ENCODE measurements at places on chromosomes 2 and 18.

DNA sequence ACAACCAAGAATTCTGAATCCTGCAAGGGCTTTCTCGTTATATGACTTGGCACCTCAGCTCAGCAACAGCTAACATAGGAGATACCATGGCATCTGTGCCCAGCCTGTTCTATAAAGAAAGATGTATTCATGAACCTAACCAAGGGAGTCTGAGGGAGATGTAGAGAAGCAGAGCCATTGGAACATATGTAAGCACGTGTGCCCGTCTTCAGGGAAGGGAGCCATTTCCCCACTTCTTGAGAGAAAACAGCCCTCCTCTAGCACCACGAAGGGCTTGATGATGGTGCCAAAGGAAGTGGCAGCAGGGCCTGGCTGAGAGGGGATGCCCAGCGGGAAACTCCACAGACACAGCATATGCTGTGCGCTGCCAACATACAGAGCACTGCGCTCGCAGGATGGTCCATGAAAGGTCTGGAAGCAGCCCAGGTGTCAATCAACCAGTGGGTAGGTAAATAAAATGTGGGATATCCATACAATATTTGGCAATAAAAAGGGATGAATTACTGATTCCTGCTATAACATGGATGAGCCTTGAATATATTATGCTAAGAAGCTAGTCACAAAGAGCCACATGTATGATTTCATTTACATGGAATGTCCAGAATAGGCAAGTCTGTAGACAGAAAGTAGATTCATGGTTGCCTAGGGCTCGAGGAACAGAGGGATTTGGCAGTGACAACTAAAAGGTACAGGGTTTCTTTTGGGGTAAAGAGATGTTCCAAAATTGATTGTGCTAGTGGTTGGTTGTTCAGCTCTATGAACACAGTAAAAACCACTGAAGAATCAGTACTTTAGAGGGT is 16.1 kb downstream of the TMEM247 start:
- peak; percentile 70 for DNase-seq

GRCh38 chr2:160581448-160581847 is 87.8 kb upstream of the RBMS1 start:
- no peak for DNase-seq

GRCh38 chr2:5264361-5264760 is 427.8 kb upstream of the SOX11 start:
- no peak for DNase-seq

DNA sequence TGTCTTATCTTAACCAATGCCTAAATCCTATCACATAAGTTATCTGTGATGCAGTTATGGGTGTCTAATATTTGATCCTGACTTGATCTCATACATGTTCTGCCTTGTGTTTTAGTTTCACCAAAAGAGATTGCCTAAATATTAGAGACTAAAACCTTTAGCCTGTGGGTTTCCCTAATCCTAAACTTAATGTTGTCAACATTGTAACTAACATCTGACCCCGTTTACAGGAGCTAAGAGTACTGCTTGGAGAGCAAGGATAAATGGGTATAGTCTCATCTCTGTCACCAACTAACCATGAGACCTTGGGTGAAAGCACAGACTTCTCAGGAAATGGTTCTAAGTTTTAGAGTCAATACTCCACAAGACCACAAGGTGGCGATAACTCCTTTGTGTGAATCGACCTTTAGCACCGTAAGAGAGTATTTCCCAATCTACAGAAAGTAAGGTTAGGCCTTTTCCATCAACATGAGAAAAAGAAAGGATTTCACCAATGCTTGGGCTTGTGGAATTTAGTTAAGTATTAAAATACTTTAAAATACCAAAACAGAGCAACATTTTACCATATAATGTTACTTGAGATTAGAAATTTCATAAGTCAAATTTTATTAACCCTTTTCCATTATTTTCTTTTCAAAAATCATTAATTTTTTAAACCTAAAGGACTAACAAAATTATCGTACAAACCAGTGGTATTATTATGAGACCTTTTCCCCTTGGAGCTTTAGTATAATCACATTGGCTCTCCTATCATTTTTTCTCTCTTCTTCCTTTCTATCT is 60.5 kb downstream of the G6PC2 start:
- DNase-seq = peak; percentile 57

Measured in fibroblast of skin of abdomen (primary cell).